ENCODE measurements at places on chromosomes 7 and 10. TPM values are rescaled to one million over a fixed set of nuclear protein-coding genes. Genes with fewer than 3 reads are reported as not detected.

The TOMM7 gene
- total RNA-seq, result 147 TPM

The SAP25 gene
- total RNA-seq, result not detected

The CC2D2B gene
- not detected for total RNA-seq

The IL6 gene
- 291 TPM for total RNA-seq

The FAM180A gene
- 0.49 TPM for total RNA-seq

The IGF2BP3 gene
- total RNA-seq, result 45.5 TPM

The TECTB gene
- total RNA-seq, result not detected

The AKR1B15 gene
- not detected for total RNA-seq

The NEUROG3 gene
- total RNA-seq, result not detected

The PGAM2 gene
- total RNA-seq, result not detected

The IKZF1 gene
- total RNA-seq, result not detected

The TMEM273 gene
- not detected for total RNA-seq

The TUBAL3 gene
- total RNA-seq, result not detected

The MYL7 gene
- total RNA-seq, result not detected

The UPK3B gene
- not detected for total RNA-seq

The CYP26C1 gene
- total RNA-seq, result 4.7 TPM
